ENCODE measurements at places on chromosomes 12 and 14. TPM values are rescaled to one million over a fixed set of nuclear protein-coding genes. Genes with fewer than 3 reads are reported as not detected.

GRCh38 chr12:19002216-19002615, 127.3 kb upstream of the PLEKHA5 start:
- DNase-seq = no peak

GRCh38 chr14:38400751-38401150, 144.9 kb upstream of the CLEC14A start:
- DNase-seq = no peak

GRCh38 chr14:58824106-58824505, 186.3 kb downstream of the DACT1 start:
- no peak for DNase-seq

- no peak for DNase-seq
Observed at GRCh38 chr14:64646103-64646502, 58.1 kb upstream of the PLEKHG3 start.

Gene RPL10L
- total RNA-seq = not detected

Data from chondrocyte (in vitro differentiated cells).